ENCODE measurements at places on chromosomes 13 and 19. TPM values are rescaled to one million over a fixed set of nuclear protein-coding genes. Genes with fewer than 3 reads are reported as not detected.

ZNF682 gene
- total RNA-seq = 1.4 TPM

CAPN12 gene
- total RNA-seq = not detected

OSCAR gene
- total RNA-seq = 0.20 TPM

MCEMP1 gene
- total RNA-seq = not detected

TPTE2 gene
- total RNA-seq = not detected

FEM1A gene
- 9.2 TPM for total RNA-seq

LGALS7B gene
- not detected for total RNA-seq

ZNF226 gene
- total RNA-seq = 10.8 TPM

VSTM1 gene
- not detected for total RNA-seq

RAVER1 gene
- total RNA-seq = 6.2 TPM

DCAF15 gene
- total RNA-seq = 16.2 TPM

DAZAP1 gene
- total RNA-seq = 49.6 TPM

SUGP1 gene
- total RNA-seq = 28.5 TPM

ATP1A3 gene
- total RNA-seq = not detected

CEACAM21 gene
- total RNA-seq = not detected

TEX29 gene
- 0.37 TPM for total RNA-seq

MTUS2 gene
- total RNA-seq = under 0.01 TPM

SHC2 gene
- total RNA-seq = 0.73 TPM

FUZ gene
- total RNA-seq = 16.4 TPM

C19orf38 gene
- 0.39 TPM for total RNA-seq

LGI4 gene
- total RNA-seq = 0.20 TPM

CYP2F1 gene
- total RNA-seq = not detected

ZNF577 gene
- total RNA-seq = 3.7 TPM

MAMSTR gene
- total RNA-seq = 1.4 TPM

SIGLEC6 gene
- total RNA-seq = not detected

METTL21C gene
- total RNA-seq = not detected

IGSF23 gene
- not detected for total RNA-seq

PSG1 gene
- total RNA-seq = under 0.01 TPM

BEST2 gene
- total RNA-seq = not detected

SLC25A41 gene
- total RNA-seq = not detected

IGLON5 gene
- total RNA-seq = not detected

ZNF540 gene
- not detected for total RNA-seq

CRLF1 gene
- total RNA-seq = 8.4 TPM

CABP5 gene
- total RNA-seq = not detected

ZNF699 gene
- 7.3 TPM for total RNA-seq

ZNF574 gene
- 24.2 TPM for total RNA-seq

SUGT1 gene
- total RNA-seq = 24.3 TPM

LILRB4 gene
- total RNA-seq = not detected

CCDC8 gene
- total RNA-seq = 20.9 TPM

CEACAM16 gene
- total RNA-seq = not detected

GAPDHS gene
- not detected for total RNA-seq

ZNF443 gene
- 1.8 TPM for total RNA-seq

ADGRE2 gene
- total RNA-seq = 1.1 TPM

GGACT gene
- total RNA-seq = 3.7 TPM

ZNF865 gene
- 1.1 TPM for total RNA-seq

TMC4 gene
- not detected for total RNA-seq

C13orf42 gene
- total RNA-seq = not detected

ELSPBP1 gene
- total RNA-seq = not detected

PIN1 gene
- 73.9 TPM for total RNA-seq

MAP1S gene
- 29.7 TPM for total RNA-seq

LILRA6 gene
- not detected for total RNA-seq

ALOX5AP gene
- not detected for total RNA-seq

ZNF738 gene
- total RNA-seq = 4.0 TPM

PLPPR3 gene
- total RNA-seq = not detected

SWSAP1 gene
- 0.59 TPM for total RNA-seq

GGN gene
- 0.78 TPM for total RNA-seq

All from subcutaneous preadipocyte (primary cell).